Activated gamma-delta T cell treated with anti-CD3 and anti-CD28 coated beads, Interleukin-2, amount 50 U/mL, for 16 hours (primary cell): ENCODE measurements at places on chromosomes 1 and 21.

DNA sequence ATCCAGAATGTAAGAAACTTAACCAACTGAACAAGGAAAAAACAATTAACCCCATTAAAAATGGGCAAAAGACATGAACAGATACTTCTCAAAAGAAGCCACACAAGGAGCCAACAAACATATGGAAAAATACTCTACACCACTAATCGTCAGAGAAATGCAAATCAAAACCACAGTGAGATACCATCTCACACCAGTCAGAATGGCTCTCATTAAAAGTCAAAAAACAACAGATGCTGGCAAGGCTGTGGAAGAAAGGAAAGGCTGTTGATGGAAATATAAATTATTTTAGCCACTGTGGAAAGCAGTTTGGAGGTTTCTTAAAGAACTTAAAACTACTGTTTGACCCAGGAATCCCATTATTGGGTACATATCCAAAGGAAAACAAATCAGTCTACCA is 51.2 kb downstream of the RGS4 start:
- no peak for DNase-seq

DNA sequence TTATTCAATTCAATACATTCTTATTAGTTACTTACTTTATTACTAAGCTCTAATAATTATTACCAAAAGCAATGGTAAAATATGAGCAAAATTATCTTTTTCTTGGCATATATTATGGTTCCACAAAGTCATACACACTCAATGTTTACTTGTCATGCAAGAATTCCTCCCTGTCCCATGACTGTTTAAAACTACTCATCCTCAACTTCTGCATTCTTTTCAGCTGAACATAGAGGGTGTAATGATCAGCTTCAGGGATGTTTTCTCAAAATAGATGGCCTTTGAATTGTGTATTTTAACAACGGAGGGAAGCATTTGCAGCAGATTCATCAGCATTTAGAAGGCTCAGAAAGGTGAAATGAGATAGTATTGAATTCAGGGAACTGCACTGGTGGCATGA is 499.0 kb downstream of the RWDD3 start:
- no peak for DNase-seq

GRCh38 chr1:85571181-85571759 is 9.3 kb upstream of the CCN1 start:
- no peak for DNase-seq

DNA sequence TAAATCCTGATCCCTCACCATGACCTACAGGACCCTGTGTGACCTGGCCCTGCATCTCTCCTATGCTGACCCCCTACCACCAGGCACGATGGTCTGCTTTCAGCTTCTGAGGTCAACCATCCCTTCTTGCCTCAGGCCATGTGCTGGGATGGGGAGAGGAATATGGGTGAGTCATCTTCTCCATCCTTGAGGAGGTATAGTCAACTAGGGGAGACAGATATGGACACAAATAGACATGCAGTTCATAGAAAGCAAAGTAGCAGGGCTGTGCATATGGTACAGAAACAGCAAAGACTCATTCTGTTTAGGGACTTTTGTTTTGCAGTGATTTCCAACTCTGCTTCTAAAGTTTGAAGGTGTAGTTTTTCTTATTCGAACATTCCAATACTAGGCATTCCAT is 250.8 kb upstream of the FGGY start:
- no peak for DNase-seq

DNA sequence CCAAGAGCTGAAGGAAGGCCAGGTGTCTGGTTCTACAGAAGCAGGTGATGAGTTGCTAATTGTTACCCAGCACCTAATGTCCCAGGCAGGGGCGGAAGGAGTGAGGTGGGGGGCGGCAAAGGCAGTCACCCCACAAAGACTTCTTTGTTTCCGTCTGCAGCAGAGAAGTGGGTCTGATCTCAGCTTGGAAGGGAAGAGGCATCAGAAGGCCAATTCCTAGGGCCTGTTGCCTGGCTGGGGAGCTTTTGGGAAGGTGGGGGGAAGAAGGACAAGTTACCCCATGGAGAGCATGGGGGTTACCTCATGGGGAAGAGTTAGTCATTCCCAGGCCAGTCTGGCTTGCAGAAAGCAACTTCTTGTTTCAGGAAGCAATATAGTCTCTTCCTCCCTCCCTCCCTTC is 10.9 kb downstream of the IGSF21 start:
- no peak for DNase-seq

- peak; percentile 58 for DNase-seq
Measured at GRCh38 chr1:27868932-27869718, 3.2 kb upstream of the THEMIS2 start.

- no peak for DNase-seq
Measured at GRCh38 chr1:168280296-168280927, at the start of gene TBX19. TSS of gene TBX19 (plus strand) at chr1:168280877. CDS start at chr1:168281091, 214 bp downstream.

DNA sequence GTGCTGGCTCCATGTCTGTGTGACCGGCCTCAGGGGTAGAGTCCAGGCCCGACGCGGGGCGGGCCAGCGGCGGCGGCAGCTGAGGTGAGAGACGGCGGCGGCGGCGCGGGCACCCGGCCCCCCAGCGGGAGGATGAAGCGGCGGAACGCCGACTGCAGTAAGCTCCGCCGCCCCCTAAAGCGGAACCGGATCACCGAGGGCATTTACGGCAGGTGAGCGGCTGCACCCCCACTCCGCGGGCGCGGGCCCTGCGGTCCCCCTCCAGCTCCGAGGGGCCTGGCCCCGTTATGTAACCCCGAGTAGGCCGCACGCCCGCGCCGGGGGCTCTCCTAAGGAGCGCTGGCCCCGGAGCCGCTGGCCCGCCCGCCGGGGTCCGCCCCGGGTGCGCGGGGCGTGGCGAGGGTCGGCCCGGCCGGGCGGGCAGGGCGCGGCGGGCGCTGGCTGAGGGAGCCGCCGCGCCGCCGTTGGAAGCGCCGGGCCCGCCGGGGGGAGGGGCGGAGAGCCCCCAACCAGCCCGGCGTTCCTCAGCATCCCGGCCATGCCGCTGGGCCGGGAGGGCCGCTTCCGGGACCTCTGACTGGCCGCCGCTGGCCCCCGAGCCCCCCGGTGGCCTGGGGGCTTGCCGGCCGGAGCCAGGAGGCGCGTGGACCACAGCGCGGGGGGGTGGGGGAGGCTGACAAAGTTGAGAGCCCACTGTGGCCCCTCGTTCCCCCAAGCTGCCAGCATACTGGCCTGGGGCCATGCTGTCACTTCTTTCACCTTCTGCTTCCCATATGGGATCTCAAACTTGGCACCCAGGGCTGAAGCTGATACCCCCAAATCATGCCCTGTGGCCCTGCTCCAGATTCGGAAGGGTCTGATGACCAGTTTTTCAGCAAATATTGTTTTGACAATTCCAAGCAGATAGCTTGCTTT is 527 bp downstream of the MACO1 start:
- DNase-seq = no peak

GRCh38 chr1:37755290-37755689 is 9.6 kb downstream of the EPHA10 start:
- no peak for DNase-seq

- no peak for DNase-seq
Measured at GRCh38 chr1:21344750-21345443, 54.6 kb upstream of the ECE1 start.

GRCh38 chr21:23951251-23951650 is 1656.0 kb downstream of the MRPL39 start:
- no peak for DNase-seq

DNA sequence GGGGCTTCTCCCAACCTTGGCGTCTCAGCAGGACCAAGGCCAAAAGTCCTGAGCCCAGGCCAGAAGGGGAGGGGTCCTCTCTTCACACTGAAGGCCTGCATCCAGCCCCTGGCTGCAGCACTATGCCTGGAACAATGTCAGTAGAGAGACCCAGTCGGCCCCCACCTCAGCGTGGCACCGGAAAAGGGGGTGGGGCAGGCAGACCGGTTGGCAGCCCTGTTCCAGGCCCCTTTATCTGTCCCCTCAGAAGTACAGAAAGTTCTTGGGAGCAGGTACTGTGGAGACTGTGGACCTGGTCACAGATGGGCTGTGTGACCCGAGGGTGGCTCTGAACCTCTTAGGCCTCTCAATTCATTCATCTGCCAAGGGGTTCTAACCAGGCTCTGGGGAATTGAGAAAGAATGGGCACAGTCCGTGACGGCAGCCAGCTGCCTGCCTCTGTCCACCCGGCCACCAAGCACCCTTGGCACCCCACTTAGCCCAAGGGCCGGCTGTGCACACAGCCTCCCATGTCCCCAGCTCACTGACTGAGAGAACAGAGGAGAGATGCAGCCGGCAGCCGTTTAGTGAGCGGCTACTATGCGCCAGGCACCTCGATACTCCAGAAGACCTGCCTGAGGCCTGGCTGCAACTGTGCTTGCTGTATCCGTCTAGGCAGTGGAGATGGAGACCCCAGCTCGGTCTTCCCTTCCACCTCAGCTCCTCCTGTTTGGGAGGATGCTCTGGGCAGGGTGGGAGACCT is 23.9 kb downstream of the RUNX3 start:
- DNase-seq = no peak

GRCh38 chr1:27993241-27993640 is 33.5 kb downstream of the XKR8 start:
- DNase-seq = no peak

DNA sequence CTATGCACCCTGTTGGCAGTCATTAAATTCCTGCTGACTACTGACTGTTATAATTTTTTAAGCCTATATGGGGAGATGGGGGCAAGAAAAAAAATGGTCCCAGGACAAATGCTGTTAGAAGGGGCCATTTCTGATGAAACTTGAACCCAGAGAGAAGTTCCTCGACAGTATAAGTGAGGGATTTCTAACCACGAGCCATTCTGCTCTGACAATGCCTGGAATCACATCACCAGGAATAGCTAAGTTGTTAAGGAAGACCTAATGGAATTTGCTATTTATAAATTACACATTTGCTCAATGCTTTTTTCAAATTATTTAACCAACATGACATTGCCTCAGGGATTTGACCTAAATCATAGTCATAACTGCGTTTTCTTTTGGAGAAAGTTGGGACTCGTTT is 55.2 kb downstream of the LHX9 start:
- no peak for DNase-seq

DNA sequence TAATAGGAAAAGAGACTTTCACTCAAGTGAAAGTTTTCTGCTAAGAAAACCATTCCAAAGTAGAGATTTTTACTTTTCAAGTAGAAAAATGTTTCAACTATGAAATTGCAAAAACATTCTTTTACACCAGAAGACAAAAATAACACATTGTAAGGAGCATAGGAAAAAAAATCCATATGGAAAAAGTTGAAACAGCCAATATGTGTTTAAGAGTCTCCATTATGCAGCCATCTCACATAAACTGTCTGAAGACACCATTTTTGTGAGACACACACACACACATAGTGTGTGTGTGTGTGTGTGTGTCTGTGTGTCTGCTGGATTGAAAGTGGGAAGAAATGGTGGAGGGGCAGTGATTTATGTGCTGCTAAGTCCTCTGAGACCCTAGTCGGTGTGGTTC is 162.1 kb downstream of the HHAT start:
- DNase-seq = no peak

- no peak for DNase-seq
Measured at GRCh38 chr1:100358210-100358609, 5.9 kb downstream of the CDC14A start.

DNA sequence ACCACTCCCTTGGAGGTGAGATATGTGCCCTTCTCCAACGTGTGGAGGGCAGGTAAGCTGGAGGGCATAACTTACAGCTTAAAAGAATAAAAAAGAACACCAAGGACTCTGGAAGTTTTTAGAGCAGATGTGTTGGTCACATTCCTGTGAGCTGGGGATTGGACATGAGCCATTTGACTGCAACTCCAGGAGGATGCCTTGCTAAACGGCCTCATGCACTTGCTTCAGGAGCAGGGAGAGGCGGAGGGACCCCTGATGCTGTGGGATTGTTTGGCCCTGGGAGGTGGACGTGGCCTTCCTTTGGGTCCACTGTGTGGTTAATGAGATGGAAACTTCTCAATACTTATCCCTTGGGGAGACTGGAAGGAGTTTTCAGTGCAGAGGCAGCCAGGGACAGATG is 185.6 kb downstream of the RHOU start:
- DNase-seq = no peak

GRCh38 chr1:70256664-70257063 is 35.5 kb downstream of the SRSF11 start:
- DNase-seq = no peak

DNA sequence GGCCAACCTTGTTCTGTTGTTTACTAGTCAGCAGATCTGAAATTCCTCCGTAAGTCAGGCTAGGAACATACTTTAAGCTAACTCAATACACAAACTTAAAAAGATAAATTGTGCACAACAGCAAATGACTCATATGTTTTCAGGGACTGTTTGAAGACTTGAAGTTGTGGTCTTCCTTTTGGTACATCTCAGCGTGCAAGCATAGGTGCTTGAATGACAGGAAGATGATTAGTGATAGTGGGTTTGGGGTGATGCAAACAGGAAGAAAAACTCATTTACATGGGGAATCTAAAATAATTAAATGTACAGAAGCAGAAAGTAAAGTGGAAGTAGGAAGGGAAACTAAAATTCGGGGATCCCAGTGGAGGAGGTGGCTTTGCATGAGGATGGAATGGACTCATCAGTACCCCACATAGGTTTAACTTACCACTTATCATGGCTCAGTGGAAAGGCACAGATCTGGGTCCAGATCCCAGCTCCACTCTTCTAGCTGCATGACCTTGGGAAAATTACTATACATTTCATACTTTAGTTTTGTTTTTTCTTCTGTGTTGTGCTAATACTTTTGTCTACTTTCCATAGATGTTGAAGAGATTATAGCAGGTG is 122.3 kb downstream of the XCL2 start:
- peak; percentile 20 for DNase-seq

GRCh38 chr1:231939118-231939517 is 312.5 kb downstream of the DISC1 start:
- DNase-seq = no peak

DNA sequence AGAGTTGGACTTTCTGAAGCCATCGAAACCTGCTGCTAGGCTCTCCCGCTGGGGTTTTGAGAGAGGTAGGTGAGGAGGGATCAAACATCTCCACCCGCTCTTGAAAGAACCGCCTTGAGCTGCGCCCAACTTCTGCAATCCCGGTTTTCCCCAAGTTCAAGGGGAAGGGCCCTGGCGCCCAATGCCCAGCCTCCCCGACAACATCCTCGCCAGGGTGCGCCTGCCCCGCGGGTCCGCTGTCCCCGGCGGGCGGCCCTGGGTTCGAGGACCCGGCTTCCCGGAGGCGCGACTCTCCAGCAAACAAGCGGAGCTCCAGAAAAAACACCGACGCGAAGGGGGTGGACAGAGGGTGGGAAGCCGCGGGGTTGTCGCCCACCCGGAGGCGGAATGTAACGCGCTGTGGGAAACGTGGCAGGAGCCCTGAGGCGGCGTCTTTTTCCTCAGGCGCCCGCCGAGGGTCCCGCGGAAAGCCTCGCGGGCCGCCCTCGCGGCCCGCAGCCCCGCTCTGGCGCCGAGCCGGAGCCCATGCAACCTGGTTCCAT is 607 bp downstream of the BTG3 start:
- DNase-seq = no peak

DNA sequence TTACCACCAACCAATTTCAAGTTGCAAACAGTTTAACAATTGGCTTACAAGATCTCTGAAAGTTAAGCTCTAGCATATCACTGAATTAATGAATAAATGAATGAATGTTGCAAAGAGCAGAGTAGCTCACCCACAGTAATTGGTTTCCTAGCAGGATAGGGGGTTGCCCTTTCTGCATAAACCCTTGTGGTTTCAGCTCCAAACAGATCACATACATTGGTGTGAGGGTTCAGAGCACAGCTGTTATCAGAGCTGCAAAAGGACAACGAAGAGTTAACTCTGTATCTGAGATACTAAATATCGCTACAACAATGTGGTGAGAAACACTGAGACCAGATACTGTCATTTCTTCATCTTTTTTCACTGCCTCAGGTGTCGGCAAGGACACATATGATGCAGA is 46.6 kb downstream of the NTNG1 start:
- no peak for DNase-seq
